ENCODE measurements at places on chromosomes 16 and 17.

DNA sequence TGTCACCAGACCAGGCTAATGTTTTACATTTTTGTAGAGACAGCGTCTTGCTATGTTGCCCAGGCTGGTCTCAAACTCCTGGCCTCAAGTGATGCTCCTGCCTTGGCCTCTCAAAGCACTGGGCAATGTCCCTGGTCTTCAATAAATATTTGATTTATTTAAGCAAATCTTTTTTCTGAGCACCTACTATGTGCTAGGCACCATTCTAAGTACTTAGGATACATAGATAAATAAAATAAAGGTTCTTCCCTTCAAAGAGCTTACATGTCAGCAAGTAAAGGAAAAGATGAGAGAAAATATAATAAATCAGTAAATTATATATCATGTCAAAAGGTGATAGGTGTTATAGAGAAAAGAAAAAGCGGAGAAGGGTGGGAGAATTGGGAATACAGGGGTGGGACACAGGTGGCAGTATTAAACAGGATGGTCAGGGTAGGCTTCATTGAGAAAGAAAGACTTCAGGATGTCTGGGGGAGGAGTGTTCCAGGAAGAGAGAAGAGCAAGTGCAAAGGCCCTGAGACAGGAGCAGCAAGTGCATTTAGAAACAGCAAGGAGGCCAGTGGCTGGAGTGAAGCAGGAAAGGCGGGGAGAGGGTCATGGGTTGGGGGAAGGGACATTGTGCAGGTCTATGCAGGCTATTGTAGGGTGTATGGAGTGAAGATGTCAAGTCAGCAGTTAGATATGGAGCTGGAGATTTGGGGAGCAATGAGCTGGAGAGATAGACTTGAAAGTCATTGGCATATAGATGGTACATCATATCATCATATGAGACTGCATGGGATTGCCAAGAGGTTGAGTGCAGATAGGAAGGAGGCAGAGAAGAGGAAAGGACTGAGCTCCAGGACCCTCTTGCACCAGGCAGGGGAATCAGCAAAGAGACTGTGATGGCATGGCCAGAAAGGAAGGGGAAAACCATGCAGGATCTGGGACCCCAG is 11.3 kb downstream of the ABCC3 start:
- no peak for DNase-seq

- peak; percentile 93 for DNase-seq
Measured at GRCh38 chr16:68084504-68085258, 489 bp upstream of the NFATC3 start.

DNA sequence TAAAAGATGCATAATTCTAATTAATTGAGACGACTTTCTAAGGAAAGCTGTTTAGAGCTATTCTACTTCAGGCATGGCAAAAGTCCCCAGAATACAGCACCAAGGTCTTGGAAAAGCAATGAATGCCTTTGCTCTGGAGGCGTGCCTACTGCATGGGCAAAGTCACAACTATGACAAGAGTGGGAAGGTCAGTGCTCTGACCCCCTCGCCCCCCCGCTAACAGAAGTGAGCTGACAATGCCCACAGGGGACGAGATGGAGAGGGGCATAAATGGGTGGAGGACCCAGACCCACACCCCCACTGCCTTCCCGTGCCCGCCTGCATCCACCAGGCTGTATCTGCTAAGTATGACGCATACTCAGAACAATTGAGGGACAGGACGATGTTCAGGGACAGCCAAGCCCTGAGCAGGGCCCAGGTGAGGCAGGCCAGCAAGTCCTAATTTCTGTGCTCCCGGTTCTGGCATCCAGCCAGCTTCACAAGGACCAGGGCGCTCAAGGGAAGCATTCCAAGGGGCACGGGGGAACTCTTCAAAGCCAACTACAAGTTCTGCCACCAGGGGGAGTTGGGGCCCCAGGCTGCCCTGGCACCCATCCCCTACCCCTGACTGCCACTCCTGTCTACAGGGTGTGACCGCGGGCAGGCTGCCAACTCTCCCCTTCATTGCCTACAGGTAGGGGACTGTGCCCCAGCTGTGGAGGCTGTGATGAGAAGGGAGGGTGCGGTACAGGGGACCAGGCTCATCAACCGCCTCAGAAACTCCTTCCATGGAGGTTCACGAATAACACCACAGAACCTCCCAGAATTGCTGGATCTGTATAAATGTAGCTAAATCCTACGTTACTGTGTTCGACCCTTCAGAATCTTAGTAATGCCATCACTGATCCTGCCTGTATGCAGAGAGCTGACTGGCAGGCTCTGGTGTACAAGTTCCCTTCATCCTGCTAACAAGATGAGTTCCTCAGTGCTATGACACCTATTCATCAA is 20.8 kb downstream of the NPRL3 start:
- no peak for DNase-seq

DNA sequence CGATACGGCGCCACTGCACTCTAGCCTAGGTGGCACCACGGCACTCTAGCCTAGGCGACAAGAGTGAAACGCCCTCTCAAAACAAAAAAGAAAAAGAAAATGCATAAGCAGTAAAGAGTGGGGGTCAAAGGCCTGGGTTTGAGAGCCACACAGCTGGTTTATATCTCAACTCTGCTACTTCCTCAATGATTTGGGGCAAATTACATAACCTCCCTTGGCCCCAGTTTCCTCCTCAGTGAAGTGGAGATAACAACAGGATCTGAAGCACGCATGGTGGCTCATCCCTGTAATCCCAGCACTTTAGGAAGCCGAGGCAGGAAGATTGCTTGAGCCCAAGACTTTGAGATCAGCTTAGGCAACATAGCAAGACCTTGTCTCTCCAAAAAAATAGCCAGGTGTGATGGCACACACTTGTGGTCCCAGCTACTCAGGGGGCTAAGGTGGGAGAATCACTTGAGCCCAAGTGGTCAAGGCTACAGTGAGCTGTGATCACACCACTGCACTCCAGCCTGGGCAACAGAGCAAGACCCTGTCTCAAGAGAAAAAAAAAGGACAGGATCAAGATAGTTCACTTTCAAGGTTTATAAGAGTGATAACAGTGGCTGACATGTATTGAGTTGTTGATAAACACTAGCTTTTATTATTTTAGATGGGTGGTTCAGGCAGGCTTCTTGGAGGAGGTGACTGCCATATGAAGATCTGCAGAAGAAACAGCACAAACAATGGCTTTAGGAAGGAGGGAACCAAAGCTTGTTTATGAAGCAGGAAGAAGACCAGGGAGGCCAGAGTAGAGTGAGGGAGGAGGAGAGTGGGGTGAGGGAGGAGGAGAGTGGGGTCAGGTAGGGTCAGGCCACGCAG is 8.5 kb upstream of the COG1 start:
- DNase-seq: no peak

GRCh38 chr17:49823614-49824013 is 24.3 kb downstream of the TAC4 start:
- DNase-seq: no peak

DNA sequence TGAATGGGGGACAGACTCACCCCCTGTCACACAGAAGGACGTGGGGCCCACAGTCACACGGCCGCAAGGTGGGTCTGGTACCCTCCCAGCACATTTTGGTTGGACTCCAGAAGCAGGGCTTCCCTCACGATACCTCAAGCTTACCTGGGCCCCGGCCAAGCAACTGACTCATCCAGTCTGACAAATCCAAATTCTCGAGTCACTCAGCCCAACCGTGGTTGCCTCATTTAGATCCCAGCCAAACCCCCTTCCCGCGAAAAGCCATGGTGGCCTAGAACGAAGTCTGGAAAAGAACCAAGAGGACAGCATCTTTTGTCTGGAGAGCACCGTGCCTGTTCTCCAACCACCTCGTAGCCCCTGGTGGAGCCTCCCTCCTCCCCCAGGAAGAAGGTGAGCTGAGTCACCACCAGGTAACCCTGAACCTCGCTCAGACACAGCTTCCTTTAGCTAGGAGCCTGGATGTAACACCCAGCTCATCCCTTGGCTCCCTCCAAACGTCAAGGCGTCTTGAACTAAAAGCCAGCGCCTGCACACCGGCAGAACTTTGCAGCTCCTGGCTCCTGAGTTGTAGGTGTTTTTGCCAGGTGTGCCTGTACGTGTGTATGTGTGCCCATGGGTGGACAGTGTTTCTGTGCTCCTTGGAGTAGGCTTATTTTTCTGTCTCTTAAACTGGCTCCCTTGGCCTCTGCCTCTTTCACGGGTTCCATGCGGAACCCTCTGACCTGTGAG is 78.9 kb downstream of the CMIP start:
- no peak for DNase-seq

- peak; percentile 30 for DNase-seq
Measured at GRCh38 chr16:79980650-79981521, 380.3 kb upstream of the MAF start.

- no peak for DNase-seq
Measured at GRCh38 chr16:75494661-75495075, 573 bp downstream of the CHST6 start.

GRCh38 chr17:16254773-16255400 is 37.9 kb downstream of the PIGL start:
- DNase-seq: no peak

DNA sequence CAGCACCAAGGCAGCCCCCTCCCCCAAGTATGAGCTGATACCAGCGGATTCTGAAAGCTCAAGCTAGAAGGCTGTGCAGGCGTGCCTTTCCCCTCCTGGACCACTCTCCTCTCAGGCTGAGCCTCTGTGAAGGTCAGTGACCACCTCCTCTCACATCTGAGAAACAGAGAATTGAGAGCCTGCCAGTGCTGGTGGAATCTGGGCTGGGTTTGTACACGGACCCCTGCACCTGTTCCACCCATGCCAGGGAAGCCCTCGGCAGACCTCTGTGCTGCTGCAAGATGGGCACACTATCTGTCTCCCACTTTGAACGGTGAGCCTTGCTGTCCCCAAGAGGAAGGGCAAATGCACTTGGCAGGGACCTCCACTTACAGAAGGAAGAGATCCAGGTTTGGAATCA is 54.7 kb upstream of the SDK2 start:
- DNase-seq: no peak

- DNase-seq: no peak
Measured at GRCh38 chr17:68821860-68822696, 133.1 kb downstream of the ABCA8 start.

- DNase-seq: no peak
Measured at GRCh38 chr16:69329369-69330285, 761 bp downstream of the PDF start.

DNA sequence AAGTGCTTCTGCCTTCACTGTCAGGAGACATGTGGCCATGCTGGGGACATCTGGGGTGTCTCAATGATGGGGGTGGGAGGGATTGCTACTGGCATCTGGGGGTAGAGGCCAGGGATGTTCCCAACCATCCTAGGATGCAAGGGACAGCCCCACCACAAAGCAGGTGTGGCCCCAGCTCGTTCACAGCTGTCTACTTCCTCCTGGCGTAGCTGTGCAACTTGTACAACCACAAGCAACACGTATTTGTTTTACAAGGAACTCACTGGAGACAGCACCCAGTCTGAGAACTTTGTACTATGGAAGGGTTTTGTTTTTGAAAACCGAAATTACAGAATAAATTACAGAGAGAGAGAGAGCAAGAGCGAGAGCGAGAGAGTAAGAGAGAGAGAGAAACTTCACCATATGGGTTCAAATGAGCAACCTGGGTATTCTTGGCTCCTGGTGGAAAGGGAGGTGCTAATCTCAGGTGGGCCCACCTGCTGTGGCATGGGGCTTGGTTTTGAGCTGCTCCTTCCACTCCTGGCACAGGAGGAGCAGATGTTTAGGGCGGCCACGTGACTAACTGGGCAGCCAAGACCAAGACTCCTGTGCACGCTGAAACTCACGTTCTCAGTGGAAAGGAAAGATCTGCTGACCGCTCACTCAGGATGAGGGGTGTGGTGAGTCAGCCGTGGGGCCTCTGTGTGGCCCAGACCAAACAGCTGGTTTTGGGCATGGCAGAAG is 17.5 kb upstream of the TNFRSF13B start:
- no peak for DNase-seq

Measured in hypothalamus (tissue), 51 donors.